ENCODE measurements at places on chromosomes 1 and 21.

DNA sequence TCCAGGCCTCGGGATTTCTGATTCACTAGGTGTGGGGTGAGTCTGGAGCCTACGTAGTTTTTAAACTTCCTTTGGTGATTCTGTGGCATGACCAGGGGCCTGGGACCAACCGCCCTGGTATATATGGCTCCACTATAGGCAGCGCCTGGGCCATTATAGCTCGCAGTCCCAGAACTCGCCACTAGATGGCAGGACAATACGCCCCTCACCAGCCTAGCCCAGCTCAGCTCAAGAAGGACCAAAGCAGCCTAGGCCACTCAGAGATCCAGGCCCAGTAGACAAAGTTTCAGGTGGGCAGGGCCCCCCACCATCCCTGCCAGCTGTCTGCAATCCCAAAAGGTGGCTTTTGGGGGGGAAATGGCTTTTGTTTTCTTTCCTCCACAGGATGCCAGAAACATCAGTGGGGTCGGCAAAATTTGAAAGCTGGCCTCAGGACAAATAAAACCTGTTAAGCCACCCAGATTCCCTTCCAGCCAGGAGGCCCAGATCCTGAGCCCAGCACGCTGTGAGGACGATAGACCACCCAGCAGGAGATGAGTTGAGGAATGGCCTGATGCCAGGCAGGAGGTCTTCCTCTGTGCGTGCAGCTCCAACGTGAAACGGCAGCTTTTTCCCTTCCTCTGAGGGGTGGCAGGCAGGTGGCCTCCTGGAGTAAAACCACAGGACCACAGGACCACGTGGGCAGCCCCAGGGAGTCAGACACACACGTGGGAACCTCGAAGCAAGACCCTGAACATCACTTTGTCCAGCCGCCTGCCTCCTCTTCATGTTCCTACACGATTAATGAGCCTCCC, 24.8 kb upstream of the TMEM51 start:
- peak; percentile 72 for DNase-seq

- no peak for DNase-seq
Measured at GRCh38 chr1:14759042-14759818, 160.7 kb downstream of the KAZN start.

GRCh38 chr1:47951545-47952235, 45.5 kb downstream of the TRABD2B start:
- no peak for DNase-seq

- no peak for DNase-seq
Measured at GRCh38 chr1:77540501-77541161, 141.8 kb downstream of the ZZZ3 start.

GRCh38 chr1:205925736-205926135, 17.5 kb downstream of the SLC26A9 start:
- DNase-seq: no peak
